Activated CD4-positive, alpha-beta T cell treated with anti-CD3 and anti-CD28 coated beads, Interleukin-10, Interleukin-2, amounts not matched to agents 100 ng/mL and 50 ng/mL, durations not matched to agents 16 hours and 8 hours (primary cell): ENCODE measurements at places on chromosomes 11 and 22.
A peak's percentile ranks its signal among the peaks of the same experiment; 100 is the strongest.

GRCh38 chr11:88603091-88603867 lies 265.7 kb upstream of the CTSC start:
- DNase-seq = no peak

- DNase-seq = no peak
Observed at GRCh38 chr11:47144541-47144940, 32.1 kb downstream of the ARFGAP2 start.

DNA sequence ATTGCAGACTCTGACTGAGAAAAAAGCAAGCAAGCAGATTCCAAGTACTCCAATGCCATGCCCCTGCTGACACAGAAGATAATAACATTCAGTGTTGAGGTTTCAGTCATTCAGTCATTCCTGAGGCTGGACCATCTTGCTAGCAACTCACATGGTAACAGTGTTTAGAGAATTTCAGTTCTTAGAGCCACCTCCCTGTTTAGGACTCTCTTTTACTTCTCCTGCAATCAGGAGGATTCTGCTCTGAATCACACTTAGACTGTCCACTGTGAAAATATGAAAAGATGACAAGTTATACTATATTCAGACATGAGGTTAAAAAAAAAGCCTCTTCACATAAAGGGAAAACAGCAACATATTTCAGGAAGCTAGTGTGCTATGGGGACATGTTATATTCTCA lies 183.9 kb upstream of the CTSC start:
- no peak for DNase-seq

DNA sequence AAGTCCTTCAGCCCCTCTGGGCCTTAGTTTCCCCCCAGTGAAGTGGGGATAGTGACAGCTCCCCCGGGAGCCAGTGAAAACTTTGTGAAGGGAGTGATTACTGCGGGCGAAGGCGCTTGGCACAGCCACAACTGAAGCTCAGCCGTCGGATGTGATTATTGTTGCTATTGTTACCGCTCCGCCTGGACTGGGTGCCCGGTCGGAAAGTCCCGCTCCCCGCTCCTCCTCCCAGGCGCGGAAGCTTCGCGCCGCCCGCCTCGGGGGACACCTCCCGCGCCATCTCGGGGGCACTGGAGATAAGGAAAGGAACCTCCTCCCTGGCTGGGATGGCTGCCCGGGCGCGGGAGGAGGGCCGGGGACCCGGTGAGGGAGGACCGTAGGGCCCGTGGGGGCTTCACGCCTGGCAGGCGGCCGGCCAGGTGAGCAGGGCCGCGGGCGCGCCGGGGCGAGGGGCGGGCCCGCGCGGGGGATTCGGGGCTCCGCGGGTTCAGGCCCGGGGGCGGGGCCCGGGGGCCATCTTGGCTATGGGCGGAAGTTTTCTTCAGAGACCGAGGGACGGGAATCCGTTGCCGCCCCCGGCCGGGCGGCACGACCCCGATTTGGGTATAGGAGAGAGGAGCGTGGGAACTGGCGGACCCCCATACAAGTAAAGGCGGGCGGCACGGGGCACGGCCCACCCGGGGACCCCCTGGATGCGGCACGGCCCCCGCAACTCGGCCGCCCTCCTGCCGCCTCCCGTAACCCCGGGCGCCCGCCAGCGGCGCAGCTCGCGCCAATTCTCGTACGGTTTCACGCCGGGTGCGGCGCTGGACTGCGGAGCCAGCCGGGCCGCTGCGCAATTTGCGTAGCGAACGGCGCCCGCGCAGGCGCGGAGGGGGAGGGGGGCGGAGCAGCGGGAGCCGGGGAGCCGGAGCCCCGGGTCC lies at the start of gene GPR137:
TSS of gene GPR137 (plus strand) at position 887 of the 923 bp plus-strand sequence. CDS start 677 bp downstream, outside the sequence.
- DNase-seq = peak; percentile 89

DNA sequence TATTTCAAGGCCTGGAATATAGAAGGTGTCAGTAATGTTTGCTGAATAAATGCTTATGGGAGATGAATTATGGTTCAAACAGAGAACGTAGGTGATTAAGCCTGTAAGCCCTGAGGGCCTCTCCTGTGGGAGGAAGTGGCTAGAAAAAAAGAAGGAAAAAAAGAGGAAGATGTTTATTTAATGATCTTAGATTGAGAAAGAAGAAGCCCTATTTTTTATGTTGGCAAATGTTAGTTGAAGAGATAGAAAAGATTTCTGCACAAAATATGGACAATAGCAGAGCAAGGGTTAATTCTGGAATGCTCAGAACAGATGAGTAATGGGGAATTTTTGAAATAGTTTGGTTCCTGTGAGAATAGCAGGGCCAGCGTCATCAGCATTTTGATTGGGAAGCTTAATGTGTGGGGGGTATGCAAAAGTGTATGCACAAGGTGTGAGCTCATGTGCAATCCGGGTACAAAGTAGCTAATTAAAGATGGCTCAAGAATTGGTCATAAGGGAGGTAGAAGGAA lies 95.7 kb downstream of the TEAD1 start:
- no peak for DNase-seq
